ENCODE measurements at places on chromosomes 6 and 20.
A peak's percentile ranks its signal among the peaks of the same experiment; 100 is the strongest.

GRCh38 chr20:6898928-6899327, 131.4 kb downstream of the BMP2 start:
- ATAC-seq, result no peak

DNA sequence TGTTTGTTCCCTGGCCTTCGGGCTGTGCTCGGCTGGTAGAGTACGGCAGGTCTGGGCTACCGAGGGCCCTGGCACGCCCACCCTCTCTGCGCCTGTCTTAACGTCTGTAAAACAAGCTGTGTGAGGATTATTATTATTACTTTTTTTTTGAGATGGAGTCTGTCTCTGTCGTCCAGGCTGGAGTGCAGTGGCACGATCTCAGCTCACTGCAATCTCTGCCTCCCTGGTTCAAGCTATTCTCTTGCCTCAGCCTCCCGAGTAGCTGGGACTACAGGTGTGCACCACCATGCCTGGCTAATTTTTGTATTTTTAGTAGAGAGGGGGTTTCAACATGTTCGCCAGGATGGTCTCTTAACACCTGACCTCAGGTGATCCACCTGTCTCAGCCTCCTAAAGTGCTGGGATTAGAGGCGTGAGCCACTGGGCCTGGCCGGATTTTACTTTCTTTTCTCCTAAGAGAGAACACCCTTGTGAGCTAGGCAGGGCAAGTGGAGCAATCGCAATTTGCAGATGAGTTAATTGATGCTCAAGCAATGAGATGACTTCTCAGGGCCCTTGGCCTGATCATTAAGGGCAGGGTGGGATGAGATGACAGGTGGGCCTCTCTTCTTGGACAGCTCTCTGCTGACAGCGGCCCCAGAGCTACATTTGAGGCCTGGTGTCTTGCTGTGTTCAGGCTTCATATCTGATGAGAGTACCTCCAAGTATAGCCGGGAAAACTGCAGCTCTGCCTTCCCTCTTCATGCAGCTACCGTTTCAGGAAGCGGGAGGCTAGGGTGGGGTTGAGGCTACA, 859 bp upstream of the SMIM29 start:
- peak; percentile 48 for ATAC-seq

- no peak for ATAC-seq
Measured at GRCh38 chr20:8774412-8774811, 294.5 kb upstream of the PLCB4 start.

DNA sequence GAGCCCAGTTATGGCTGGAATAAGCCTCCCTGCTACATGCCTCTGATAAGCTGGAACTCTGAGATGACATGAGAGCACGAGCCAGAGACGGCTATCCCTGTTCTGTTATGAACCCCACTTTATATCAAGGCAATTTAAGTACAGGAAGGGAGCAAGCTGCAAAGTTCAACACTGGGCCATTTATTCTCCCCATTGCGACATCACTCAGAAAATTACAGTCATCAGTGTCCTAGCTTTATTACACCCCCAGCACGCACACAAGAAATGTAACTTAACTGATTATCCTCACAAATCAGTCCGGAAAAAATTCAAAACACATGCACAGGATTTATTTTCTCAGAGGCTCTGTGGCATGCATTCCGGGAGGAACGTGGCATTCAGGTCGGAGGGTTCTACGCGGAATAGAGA, 125.3 kb upstream of the SLC2A12 start:
- ATAC-seq, result no peak

DNA sequence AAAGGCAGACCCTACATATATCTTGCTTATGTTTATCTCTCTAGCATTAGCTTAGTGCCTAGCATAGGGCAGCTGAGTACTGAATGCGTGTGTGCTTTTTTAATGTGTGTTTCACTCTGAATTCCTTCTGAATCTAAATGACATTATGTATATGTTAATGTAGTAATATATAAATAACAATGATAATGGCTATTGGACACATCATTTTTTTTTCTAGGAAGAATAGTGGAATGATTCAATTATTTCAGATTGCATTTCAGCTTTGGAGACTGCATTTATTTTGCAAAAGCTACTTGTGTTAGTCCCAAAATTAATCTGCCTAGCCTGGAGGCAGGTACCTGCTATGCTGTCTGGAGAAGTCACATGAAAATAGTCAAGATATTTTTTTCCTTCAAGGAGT, 371.8 kb downstream of the GRIK2 start:
- peak; percentile 23 for ATAC-seq

DNA sequence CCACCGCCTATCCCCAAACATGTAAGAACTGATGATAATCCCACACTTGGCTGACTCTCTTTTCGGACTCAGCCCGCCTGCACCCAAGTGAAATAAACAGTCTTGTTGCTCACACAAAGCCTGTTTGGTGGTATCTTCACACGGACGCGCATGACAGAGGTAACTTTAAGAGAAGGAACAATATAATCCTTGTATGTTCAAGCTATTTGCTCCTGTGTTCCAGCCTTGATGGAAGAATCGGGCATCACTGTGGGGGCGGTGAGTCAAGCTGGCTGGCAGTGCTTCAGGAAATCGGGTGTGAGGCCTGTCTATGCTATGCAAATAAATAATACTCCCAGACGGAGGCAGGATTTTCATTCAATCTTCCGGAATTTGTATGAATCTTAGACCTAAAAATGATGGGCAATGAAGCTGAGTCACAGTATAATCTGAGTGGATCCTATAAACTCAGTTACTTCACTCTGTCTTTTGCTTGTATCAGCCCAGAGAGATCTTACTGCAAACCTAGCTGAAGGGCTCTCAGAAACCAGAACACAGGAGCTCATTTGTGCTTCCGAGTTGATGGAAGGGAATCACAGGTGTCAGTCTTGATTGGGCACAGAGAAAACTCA, 45.2 kb upstream of the NT5E start:
- peak; percentile 59 for ATAC-seq

DNA sequence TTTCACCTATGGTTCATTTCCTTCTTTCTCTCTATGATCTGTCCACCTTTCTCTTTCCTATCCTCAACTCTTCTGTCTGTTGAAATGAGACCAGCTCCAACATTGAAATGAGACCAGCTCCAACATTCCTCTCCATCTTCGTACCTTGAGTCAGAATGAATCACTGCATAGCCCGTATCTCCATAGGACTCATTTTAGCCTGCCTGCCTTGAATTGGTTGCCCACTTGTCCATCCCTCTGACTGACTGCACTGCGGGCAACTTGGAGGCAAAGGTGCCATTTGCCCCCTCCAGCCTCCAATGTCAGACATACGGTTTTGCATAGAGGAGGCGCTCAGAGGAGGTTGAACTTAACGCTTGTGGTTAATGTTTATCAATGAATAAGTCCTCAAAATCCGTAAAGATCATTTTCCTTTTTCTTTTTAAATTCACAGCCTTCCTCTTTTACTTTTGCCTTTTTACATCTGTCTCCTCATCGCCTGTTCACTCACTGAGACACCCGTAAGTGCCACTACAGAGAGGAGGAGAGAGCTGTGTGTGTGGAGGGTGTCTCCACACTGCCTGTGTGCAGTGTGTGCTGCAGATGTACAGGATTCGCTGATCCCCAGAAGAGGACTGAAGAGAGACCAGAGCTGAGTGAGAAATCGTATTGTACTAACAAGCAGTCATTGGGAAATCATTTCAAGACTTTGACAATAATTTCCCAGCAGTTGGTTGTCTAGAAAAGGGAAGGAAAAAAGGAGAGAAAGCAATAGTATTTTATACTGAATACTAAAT, 579.6 kb upstream of the MAP3K7 start:
- no peak for ATAC-seq

DNA sequence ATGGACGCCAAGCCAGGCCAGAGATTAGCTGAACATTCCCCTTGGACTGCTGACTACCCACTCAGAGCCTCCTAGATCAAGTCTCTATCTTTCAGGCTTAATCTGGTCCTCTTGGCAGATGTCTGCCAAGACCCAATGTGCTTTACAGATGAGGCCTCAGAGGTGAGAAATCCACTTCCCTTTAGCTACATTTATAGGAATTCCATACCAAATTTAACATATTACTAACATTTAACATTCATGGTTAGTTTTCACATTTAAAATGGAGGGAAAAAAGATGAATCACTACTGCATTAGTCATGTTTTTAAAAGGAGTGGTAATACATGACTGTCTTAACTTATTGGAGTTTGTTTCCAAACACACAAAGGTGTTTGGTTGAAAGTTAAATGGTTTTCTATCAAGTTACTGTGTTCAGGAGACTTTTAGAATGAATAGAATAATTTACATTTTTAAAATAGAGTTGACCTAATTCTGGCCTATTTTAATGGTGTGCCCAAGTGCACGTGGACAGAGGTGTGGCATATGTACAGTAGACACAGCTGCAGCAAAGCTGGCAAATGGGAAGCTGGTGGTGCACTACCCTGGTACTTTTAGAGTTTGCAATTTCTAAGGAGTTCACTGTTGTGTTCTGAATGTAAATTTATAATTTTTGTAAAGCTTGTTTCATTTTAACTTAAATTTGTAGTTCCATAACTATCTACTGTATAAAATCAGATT, 41.9 kb upstream of the CALHM6 start:
- no peak for ATAC-seq

- no peak for ATAC-seq
Measured at GRCh38 chr6:162917506-162917905, 189.7 kb downstream of the PACRG start.

GRCh38 chr6:11388983-11389944, 148.3 kb upstream of the TMEM170B start:
- ATAC-seq, result no peak

DNA sequence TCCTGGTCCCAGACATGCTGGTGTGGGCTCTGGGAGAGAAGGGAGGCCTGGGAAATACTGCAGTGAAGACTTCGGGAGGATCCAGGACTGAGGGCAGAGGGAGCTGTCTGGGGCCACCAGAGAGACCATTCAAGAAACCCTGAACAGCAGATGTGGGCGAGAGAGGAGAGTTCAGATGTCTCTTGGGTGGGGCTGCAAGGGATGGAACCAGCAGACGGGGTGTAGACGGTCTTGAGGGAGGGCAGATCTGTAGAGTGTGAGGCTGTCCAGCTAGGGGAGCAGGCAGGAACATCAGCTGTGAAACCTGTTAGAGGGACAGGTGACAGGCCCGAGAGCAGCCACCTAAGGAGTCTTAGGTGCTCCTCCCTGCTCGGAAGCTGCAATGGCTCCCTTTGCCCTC, 38.9 kb downstream of the ITPR3 start:
- ATAC-seq, result no peak

DNA sequence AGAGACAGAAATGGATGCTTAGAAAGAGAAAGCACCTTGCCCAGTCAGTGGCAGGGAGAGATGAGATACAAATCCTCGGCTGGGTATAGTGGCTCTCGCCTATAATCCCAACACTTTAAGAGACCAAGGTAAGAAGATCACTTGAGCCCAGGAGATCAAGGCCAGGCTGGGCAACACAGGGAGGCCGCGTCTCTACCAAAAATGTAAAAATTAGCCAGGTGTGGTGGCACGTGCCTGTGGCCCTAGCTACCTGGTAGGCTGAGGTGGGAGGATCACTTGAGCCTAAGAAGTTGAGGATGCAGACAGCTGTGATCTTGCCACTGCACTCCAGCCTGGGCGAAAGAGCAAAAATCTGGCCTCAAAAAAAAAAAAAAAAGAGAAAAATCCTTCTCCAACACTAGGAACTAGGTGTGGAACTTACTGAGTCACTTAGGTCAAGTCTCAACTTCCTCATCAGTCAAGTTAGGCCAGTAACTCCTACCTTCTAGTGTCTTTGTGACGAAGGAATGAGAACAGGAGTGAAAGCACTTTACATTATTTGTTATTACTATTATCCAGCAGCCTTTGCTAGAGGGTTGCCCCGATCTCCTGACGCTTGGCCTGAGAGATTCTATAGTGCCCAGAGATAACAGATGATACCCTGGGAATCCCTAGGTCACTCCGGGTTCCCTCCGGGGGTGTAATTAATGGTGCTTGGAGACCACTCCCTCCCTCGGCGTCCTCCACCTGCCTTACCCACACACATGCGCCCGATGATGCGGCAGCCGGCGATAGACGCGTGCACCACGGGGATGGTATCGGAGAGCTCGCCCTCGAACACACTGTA, 918 bp downstream of the EIF6 start:
- no peak for ATAC-seq

- ATAC-seq, result no peak
Measured at GRCh38 chr6:45163952-45164766, 164.0 kb upstream of the RUNX2 start.

GRCh38 chr6:154234019-154234772, 122.4 kb downstream of the IPCEF1 start:
- ATAC-seq, result no peak

GRCh38 chr6:157868835-157869234, 45.8 kb downstream of the SNX9 start:
- ATAC-seq, result no peak

- ATAC-seq, result no peak
Measured at GRCh38 chr20:38893056-38893564, 33.1 kb upstream of the FAM83D start.

- ATAC-seq, result no peak
Measured at GRCh38 chr20:8305449-8305978, 173.4 kb downstream of the PLCB1 start.

GRCh38 chr6:122140031-122140430, 259.4 kb upstream of the HSF2 start:
- no peak for ATAC-seq

- ATAC-seq, result no peak
Measured at GRCh38 chr20:36066777-36067176, 87.8 kb upstream of the EPB41L1 start.

GRCh38 chr6:225121-225721, 67.1 kb upstream of the DUSP22 start:
- no peak for ATAC-seq

DNA sequence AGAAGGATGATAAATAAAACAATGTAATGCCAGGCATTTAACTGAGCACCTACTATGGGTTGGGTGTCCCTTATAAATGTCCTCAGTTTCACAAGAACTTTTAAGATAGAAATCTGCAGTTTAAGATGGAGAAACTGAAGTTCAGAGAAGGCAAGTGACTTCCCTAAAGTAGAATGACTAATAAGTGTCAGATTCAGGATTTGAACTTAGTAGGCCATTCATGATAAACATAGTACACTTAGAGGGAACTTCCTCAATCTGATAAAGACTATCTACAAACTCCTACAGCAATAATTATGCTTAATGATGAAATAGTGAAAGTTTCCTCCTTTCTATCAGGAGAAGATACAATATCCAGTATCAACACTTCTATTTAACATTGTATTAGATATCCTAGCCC, 43.9 kb downstream of the NCR2 start:
- ATAC-seq, result no peak

GRCh38 chr6:121441477-121441876, 6.0 kb downstream of the GJA1 start:
- no peak for ATAC-seq

GRCh38 chr6:166675736-166676135, 48.7 kb upstream of the RPS6KA2 start:
- ATAC-seq, result no peak

DNA sequence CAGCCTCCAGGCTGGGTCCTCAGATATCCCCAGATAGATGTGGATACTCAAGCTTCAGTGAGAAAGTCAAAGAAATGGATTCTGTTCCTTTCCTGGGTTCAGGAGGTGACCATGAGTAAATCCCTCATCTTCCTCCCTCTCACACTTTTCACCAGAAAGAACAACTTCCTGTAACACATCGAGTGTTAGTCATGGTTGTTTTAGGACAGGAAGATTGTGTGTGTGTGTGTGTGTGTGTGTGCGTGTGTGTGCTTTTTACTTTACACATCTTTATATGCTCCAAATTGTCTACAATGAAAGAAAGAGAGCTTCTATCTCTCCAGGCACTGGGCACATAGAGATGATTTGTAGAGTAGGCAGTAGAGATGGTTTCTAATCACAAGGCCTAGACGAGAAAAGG, 139.9 kb downstream of the TBXT start:
- no peak for ATAC-seq

- ATAC-seq, result no peak
Measured at GRCh38 chr6:128064540-128064895, 163.7 kb upstream of the THEMIS start.

GRCh38 chr6:155495011-155495768, 39.6 kb upstream of the NOX3 start:
- ATAC-seq, result peak; percentile 66

Data from motor neuron (in vitro differentiated cells).